ENCODE measurements at places on chromosomes 3 and 15. TPM values are rescaled to one million over a fixed set of nuclear protein-coding genes. Genes with fewer than 3 reads are reported as not detected.

Gene PRTG
- 6.6 TPM for total RNA-seq

Gene CAMK2N2
- not detected for total RNA-seq

Gene PLS1
- 372 TPM for total RNA-seq

Gene CSTA
- not detected for total RNA-seq

Gene CLDN16
- total RNA-seq, result not detected

- H3K27ac ChIP-seq, result no peak overlapping the region
- H3K27me3 ChIP-seq, result no peaks in the 10 kb centered on the region
- H3K36me3 ChIP-seq, result no peaks in the 10 kb centered on the region
- DNase-seq, result peak; percentile 13
- no peak overlapping the region for H3K4me3 ChIP-seq
Measured at GRCh38 chr3:46545818-46546630, 20.1 kb downstream of the LRRC2 start.

Gene CEMIP
- not detected for total RNA-seq

GRCh38 chr3:132404276-132404675 lies 13.0 kb upstream of the DNAJC13 start:
- H3K27me3 ChIP-seq, result no peaks in the 10 kb centered on the region
- DNase-seq, result no peak
- no peak overlapping the region for H3K27ac ChIP-seq

Gene ZPLD1
- not detected for total RNA-seq

DNA sequence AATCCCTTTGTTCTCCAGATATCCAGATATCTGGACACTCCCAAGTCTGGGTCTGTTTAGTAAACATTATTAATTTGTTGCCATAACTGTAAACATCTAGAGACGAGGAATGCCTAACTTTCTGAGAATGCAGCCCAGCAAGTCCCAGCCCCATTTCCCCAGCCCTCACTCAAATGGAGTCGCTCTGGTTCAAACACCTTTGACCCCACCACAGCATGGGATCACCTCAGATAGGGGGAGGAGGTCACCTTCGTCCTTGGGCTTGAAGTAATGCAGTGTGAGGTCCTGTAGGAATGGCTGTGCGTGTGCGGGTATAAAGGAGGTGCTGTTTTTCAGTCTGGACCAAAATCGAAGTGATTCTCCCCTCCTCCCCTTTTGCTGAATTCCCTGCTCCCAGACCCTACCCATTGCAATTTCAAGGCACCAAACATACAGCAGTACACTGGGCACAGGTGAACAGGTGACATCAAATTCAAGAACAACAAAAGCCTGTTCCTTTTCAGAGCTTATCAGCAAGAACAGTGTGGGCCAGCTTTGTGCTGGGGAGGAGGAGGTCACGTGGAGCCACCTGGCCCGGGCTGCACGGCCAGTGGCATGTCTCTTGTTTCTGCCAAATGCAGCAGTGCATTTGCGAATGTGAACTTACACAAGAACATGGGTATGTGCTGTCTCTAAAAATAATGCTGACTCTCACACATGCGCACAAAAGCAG lies 57.5 kb upstream of the TRPM1 start:
- H3K36me3 ChIP-seq, result no peaks in the 10 kb centered on the region
- H3K27me3 ChIP-seq, result no peaks in the 10 kb centered on the region
- H3K27ac ChIP-seq, result no peak overlapping the region
- no peak overlapping the region for H3K4me3 ChIP-seq

Gene ADCY5
- total RNA-seq, result 23.3 TPM

DNA sequence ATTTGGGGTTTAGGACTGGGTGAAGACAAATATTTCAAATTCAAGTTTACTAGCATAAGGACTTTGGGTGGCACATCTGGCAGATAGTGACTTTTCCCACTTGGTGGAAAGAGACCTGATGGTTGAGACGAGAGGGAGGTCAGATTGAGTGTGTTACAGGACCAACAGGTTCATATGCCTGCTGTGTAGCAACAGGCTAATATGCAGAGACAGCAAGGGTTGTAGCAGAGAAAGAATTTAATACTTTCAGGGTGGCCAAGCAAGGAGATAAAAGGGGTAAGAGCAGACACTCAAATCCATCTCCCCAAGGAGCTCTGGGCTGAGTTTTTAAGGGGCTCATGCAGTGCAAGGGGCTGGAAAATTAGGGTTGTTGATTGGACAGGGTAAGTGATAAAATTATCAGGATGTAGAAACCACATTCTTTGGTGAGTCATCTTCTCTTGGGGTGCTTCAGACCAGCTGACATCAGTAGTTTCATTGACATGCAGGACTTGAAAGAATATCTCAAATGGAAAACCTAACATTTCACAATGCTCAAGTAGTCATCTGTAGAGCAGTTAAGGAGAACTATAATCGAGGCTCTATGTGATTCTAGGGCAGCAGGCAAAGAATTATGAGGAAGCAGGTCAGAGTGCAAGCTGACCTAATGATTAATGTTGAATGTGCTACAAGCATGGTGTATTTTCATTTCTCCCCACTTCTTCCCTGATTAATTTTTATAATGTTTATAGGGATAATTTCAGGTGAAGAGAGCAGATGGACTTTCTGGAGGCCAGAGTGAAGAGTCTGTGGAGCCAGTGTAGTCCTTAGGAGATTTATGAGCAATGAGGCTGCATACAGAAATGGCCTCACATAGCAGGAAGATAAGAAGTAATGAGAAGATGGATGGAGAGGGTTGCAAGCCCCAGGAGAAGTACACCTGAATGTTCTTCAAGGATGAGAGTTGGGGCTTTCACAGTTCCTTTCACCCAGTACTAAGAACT lies 13.7 kb downstream of the FOXB1 start:
- no peak for DNase-seq
- no peaks in the 10 kb centered on the region for H3K36me3 ChIP-seq
- H3K4me1 ChIP-seq, result no peaks in the 10 kb centered on the region
- no peaks in the 10 kb centered on the region for H3K27me3 ChIP-seq
- H3K27ac ChIP-seq, result no peak overlapping the region
- H3K4me3 ChIP-seq, result no peak overlapping the region

GRCh38 chr3:28940530-28940929 lies 340.3 kb upstream of the RBMS3 start:
- no peak overlapping the region for H3K27ac ChIP-seq
- no peak overlapping the region for H3K4me3 ChIP-seq
- peaks cover 16% of the 10 kb centered on the region for H3K4me1 ChIP-seq

GRCh38 chr15:44029003-44029402 lies 166.1 kb downstream of the FRMD5 start:
- no peaks in the 10 kb centered on the region for H3K4me1 ChIP-seq
- H3K27ac ChIP-seq, result no peak overlapping the region
- H3K36me3 ChIP-seq, result no peaks in the 10 kb centered on the region
- H3K27me3 ChIP-seq, result no peaks in the 10 kb centered on the region
- no peak overlapping the region for H3K4me3 ChIP-seq

GRCh38 chr3:101151286-101151913 lies 158.2 kb upstream of the ABI3BP start:
- no peaks in the 10 kb centered on the region for H3K36me3 ChIP-seq
- DNase-seq, result no peak
- H3K27ac ChIP-seq, result no peak overlapping the region
- no peak overlapping the region for H3K4me3 ChIP-seq

DNA sequence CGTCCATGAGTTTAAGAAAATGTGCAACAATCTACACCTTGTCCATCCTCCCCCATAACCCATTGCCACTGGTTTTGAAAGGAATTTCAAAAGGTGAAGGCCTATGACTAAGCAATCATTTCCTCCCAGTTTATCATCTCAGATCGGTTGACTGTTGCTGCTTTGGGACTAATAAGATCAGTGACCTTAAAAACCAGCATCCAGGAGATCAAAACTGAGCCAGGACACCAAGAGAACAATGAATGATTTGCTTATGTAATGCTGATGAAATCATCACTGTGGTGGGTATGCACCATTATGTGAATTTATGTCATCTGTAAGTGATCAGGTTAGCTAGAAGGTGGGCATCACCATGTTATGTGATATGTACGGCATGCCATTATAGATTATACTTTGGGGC lies 195.5 kb downstream of the SSR3 start:
- H3K4me3 ChIP-seq, result no peak overlapping the region
- H3K27ac ChIP-seq, result no peak overlapping the region
- H3K4me1 ChIP-seq, result no peaks in the 10 kb centered on the region

- H3K4me1 ChIP-seq, result no peaks in the 10 kb centered on the region
- no peaks in the 10 kb centered on the region for H3K27me3 ChIP-seq
- H3K27ac ChIP-seq, result no peak overlapping the region
Measured at GRCh38 chr3:182704926-182705325, 88.4 kb upstream of the ATP11B start.

DNA sequence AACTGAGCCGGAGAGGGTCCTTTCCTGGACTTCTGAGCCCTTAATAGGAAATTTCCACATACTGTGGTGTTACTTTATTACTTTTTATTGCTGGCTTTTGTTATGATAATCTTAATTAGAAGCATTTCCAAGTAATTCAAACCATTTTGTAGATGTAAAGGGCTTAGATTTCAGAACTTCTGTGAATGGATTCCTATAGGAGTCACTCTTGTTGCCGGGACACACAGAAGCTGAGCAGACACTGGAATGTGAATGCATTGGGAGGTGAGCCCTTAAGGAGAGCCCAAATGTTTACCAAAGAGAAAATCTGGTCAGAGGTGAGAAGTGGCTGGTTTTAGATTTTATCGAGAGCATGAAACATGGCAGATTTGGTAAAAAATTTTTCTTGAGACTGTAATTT lies 87.4 kb downstream of the FNDC3B start:
- H3K27ac ChIP-seq, result no peak overlapping the region
- no peak overlapping the region for H3K4me3 ChIP-seq
- peaks cover 23% of the 10 kb centered on the region for H3K4me1 ChIP-seq

GRCh38 chr3:51997935-51998596 lies 2.4 kb upstream of the RPL29 start:
- H3K36me3 ChIP-seq, result no peaks in the 10 kb centered on the region
- H3K4me3 ChIP-seq, result no peak overlapping the region
- DNase-seq, result no peak
- H3K27me3 ChIP-seq, result no peaks in the 10 kb centered on the region

DNA sequence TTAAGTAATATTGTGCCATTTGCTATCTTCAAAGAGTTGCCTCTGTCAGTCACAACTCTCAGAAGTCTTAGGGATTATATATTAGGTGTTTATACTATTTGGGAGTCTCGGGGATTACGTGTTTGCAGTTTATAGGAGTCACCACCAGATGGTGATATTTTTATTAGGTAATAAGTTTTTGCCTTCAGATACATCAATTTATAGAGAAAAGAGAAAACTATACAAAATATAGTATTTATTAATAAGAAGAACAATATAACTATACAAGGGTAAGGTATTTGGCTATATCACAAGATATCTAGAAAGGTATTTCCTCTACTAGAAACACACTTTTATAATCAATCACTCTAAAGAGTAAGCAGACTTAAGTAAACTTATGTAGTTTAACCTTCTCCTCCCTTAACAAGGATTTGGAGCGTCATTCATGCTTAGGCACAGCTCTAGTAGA lies 10.7 kb upstream of the DHX36 start:
- H3K27ac ChIP-seq, result no peak overlapping the region
- no peaks in the 10 kb centered on the region for H3K27me3 ChIP-seq
- no peak for DNase-seq
- H3K4me1 ChIP-seq, result no peaks in the 10 kb centered on the region
- H3K4me3 ChIP-seq, result no peak overlapping the region

Gene FOXB1
- total RNA-seq, result not detected

Gene EOMES
- not detected for total RNA-seq

GRCh38 chr3:66450390-66451022 lies 50.3 kb downstream of the LRIG1 start:
- H3K27me3 ChIP-seq, result no peaks in the 10 kb centered on the region
- H3K36me3 ChIP-seq, result no peaks in the 10 kb centered on the region
- no peaks in the 10 kb centered on the region for H3K4me1 ChIP-seq
- no peak overlapping the region for H3K4me3 ChIP-seq
- H3K27ac ChIP-seq, result no peak overlapping the region
- DNase-seq, result no peak

Gene GORASP1
- 85.8 TPM for total RNA-seq

GRCh38 chr3:94417963-94418455 lies 355.1 kb downstream of the NSUN3 start:
- H3K36me3 ChIP-seq, result no peaks in the 10 kb centered on the region
- H3K27ac ChIP-seq, result no peak overlapping the region
- no peaks in the 10 kb centered on the region for H3K4me1 ChIP-seq
- no peaks in the 10 kb centered on the region for H3K27me3 ChIP-seq

DNA sequence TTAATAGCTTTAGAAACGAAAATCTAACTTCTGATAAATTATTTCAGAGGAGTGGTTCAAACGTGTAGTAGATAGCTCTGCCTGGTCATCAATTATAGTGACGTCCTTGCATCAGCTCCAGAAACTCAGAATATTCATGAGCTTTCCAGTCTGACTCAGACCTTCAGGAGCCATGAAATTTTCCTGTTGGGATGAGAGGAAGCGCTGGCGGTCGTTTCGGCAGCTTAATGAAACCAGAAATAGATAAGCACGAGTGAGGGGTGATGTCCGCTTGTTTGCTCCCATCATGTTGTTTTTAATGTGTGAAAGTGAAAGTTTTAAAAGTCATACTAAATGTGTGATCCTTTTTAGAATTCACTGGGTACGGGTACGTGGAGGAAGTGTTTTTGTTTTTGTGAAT lies 141.1 kb downstream of the PGPEP1L start:
- peak overlapping the region; percentile 48 for H3K27ac ChIP-seq
- no peaks in the 10 kb centered on the region for H3K27me3 ChIP-seq
- no peaks in the 10 kb centered on the region for H3K4me1 ChIP-seq
- peak overlapping the region; percentile 44 for H3K4me3 ChIP-seq
- DNase-seq, result no peak
- H3K36me3 ChIP-seq, result no peaks in the 10 kb centered on the region

DNA sequence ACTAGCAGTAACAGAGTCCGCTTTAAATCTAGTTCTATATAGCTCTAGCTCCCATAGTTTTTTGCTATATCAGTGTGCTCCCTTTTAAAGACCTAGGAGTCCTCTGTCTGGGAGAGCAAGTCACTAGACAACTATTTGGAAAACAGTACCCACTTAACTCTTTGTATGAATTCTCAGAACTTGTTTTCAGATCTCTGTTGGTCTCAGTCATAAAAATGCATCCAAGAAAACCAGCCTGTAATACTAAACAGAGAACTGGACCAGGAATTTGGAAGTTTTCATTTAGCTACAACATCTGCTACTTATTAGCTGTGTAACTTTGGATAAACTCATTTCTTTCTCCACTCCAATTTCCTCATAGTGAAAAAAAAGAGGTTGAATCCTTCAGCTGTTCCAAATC lies 56.9 kb upstream of the C3orf49 start:
- H3K4me1 ChIP-seq, result no peaks in the 10 kb centered on the region
- no peak overlapping the region for H3K27ac ChIP-seq
- H3K27me3 ChIP-seq, result no peaks in the 10 kb centered on the region
- H3K4me3 ChIP-seq, result no peak overlapping the region
- DNase-seq, result no peak

GRCh38 chr3:124846189-124846588 lies 41.0 kb downstream of the ITGB5 start:
- no peak overlapping the region for H3K4me3 ChIP-seq
- no peaks in the 10 kb centered on the region for H3K4me1 ChIP-seq
- H3K36me3 ChIP-seq, result no peaks in the 10 kb centered on the region

Data from Peyer's patch (tissue), 4 donors.